Fibroblast of the aortic adventitia (primary cell): ENCODE measurements at places on chromosomes 3 and 15. TPM values are rescaled to one million over a fixed set of nuclear protein-coding genes. Genes with fewer than 3 reads are reported as not detected.

CORO2B gene
- 8.1 and 23.3 TPM in 2 replicates for total RNA-seq

CNBP gene
- 286 and 295 TPM in 2 replicates for total RNA-seq

SLC2A2 gene
- total RNA-seq: not detected in 2 replicates

AP4E1 gene
- 12.2 and 17.1 TPM in 2 replicates for total RNA-seq

AP3B2 gene
- total RNA-seq: 1.8 and 5.8 TPM in 2 replicates

GOLGA8N gene
- 1.8 and 5.7 TPM in 2 replicates for total RNA-seq
